ENCODE measurements at places on chromosomes 12 and 14.
A peak's percentile ranks its signal among the peaks of the same experiment; 100 is the strongest.

DNA sequence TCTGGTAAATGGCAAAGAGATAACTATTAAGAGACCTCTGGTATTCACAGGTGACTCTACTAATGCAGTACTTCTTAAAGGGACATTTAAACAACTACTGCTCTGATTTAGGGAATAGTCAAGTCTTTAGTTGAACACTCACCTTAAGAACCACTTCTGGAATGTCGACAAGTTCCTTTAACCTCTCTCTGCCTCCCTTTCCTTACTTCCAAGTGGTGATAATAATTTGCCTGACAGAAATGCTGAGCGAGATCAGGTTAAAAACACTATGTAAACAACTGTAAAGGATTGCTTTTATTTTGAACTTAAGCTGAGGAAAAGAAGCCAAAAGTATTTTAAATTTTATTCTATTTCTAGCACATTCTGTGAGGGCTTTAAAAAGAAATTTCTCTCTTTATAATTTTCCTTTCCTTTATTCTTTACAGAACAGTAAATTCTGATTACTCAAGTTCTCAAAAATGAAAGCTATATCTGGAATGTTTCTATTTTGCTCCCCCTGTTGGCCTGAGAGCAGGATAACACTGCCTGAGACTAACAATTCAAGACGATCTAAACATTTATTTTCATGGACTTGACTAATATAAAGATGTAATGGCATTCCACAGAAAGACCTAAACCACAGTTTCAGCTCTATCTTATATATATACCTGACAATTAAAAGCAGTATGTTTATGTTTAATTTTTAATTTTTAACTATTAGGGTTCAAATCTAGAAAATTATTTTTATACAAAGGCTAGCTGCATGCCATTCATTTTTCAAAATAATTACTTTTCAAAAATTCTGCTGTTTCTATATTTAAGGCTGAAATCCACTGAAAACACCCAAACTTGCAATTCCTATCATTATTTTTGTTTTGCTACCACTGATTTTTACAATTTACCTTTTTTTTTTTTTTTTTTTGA, 29.2 kb downstream of the ZCCHC8 start:
- peak; percentile 38 for DNase-seq

GRCh38 chr12:117494833-117495655, 133.6 kb upstream of the NOS1 start:
- no peak for DNase-seq

DNA sequence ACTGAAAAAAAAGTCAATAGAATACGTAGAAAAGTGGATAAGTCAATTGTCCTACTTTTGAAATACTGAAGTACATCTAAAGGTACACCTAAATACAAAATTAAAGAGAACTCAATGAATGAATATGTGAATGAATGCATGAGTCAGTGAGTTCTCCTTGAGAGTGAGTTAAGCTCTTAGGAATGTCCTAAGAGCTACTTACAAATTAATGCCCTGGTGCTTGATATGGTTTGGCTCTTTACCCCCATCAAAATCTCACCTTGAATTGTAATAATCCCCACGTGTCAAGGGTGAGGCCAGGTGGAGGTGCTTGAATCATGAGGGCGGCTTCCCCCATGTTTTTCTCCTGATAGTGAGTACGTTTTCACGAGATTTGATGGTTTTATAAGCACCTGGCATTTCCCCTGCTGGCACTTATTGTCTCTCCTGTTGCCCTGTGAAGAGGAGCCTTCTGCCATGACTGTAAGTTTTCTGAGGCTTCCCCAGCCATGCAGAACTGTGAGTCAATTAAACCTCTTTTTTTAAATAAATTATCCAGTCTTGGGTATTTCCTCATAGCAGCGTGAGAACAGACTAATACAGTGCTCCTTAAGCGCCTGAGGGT, 192.2 kb upstream of the ARHGAP5 start:
- DNase-seq = no peak

DNA sequence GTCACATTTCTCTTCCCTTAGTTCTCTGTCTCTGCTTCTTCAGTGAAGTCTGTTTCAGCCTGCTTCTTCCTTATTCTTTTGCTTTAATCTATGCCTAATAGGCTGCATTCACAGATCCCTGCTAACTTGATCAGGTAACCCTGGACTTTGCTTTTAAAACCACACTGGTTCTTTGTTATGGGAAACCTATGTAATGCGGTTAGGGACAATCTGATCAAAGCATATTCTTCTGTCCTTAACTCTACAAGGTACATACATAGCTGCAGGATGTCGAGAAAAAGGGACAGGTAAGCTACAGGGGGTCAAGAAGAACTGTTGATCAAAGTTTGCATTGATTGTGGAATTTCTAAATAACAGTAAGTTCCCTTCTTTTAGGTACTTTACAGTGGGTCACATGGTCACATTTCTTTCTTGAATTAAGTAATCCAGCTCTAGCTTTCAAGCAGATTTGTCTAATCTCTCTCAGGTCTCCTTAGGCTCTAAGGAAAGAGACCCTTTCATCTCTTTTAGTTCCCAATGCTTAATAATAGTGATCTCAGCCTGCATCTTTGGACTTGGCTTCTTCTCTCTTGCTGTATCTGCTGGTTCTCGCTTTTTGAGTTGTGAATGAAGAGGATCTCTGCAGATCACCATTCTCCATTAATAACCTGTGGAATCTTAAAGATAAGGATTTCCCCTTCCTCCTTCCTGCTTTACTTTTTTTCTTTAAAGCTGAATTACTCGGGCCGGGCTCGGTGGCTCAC, 3.8 kb downstream of the COPZ1 start:
- DNase-seq = no peak

GRCh38 chr12:82470906-82471512, 112.7 kb downstream of the METTL25 start:
- DNase-seq = no peak

GRCh38 chr12:100793182-100793581, 1.4 kb upstream of the ANO4 start:
- no peak for DNase-seq

DNA sequence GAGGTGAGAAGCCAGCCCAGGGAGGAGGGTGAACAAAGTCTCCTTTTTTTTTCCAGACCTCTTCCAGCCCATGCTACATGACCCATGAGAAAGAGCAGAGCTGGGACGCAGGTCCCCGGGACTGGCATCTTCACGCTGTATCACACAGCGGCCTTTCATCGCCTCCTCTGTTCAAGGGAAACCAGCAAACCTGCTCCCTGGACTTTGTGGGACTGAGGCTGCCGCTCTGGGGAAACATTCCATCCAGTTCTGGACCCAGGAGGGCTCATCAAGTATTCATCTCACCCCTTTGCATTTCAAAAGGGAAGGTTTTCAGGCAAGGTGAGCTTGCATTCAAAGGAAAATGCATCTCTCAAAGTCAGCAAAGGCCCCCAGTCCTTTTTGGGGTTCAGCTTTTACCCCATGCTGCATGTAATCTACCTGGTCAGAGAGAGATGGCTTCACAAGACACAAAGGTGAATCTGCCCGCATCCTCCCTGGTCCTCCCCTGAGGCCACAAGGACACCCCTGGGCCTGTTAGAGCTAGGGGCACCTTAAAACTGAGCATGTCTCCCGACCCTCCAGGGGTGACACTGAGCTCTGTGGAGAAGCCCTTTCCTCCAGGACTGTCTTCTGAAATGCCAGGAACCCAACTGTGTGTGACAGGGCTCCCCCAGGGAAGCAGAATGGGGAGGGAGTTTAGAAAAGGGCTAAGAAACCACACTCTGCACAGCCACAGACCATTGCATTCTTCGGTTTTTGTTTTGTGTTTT, 21.2 kb upstream of the MEG3 start:
- no peak for DNase-seq

GRCh38 chr12:6201213-6201608, 1.0 kb downstream of the CD9 start:
- DNase-seq = no peak

DNA sequence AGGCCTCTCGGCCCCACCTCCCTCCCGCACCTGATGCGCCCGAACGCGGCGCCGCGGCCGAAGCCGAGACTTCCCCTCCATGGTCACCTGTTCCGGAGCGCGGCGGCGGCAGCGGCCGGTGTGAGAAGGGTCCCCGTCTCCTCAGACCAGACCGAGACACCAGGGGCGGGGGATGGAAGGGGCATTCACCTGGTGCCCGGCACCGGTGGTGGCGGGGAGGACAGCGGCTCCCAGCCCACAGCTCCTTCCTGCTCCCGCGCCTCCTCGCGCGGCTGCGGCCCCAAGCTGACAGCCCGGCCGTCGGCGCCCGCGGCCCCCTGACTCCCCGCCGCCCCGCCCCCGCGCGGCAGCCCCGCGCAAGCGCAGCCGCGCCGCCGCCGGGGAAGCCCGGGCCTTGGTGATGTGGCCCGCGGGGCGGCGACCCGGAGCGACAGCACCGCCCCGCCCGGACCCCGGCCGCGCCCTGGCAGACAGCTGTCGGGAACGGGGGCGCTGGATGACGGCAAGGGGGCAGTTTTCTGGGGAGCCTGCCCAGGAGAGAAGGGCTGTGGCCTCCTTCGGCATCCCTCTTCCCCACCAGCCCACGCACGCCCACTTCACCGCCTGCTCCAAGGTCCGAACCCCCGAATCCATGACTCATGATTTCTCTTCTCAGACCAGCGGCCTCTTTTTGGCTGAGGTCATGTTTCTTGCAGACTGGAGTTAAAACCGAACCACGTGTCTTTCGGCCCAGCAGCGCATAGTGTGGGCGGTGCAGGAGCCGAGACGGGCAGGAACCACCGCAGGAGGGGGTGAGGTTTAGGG, at the start of gene SLC41A2:
TSS of gene SLC41A2 (minus strand) at position 290 of the 804 bp plus-strand sequence. CDS start 29,763 bp downstream, outside the sequence.
- peak; percentile 68 for DNase-seq

DNA sequence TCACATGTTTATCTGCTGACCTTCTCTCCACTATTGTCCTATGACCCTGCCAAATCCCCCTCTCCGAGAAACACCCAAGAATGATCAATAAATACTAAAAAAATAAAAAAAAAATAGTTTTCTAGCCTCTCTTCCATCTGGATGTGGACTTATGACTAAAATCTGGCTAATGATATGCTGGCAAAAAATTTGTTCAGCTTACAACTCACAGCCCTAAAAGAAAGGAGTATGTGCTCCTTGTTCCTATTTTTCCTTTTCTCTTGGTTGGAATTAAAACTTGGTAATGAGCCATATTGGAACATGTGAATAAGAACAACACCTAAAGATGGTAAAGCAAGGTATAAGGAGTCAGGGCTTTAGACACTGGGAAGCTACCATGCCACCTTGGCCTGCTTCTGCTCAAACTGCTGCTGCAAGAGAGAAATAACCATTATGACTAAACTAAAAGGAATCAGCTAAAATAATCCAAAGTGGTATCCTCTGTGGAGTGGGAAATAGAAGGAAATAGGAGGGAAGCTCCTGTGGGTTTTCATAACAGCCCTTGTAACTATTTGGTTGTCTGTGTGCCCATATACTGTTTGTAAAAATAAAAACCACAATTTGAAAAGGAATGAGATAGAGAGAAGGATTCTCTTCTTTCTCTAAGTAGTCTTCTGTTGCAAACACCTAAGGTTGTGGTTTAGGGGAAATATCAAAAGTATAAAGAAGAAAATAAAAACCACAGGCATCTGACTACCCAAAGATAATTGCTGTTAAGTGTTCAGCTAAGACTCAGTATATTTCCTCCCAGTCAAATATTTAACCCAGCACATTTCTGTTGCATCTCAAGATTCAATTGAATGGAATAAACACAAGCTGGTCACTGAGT, 53.8 kb downstream of the SDR9C7 start:
- no peak for DNase-seq

DNA sequence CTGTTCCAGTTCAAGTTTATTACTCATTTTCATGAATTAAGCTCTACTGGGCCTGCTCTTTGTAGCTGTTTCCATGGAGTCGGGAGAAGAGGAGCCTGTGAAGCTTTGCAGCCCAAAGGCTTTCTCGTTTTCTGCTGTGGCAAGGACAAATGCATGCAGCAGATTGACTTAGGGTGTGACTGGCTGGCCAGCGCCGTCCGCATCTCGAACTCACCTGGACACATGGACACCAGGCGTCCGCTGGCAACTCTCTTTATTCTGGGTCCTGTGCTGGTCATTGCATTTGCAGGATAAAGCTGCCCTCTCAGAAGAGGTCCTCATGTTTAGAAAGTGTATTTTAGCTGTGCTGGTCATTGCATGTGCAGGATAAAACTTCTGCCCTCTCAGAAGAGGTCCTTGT, 350.4 kb downstream of the TMEM121 start:
- DNase-seq = no peak

DNA sequence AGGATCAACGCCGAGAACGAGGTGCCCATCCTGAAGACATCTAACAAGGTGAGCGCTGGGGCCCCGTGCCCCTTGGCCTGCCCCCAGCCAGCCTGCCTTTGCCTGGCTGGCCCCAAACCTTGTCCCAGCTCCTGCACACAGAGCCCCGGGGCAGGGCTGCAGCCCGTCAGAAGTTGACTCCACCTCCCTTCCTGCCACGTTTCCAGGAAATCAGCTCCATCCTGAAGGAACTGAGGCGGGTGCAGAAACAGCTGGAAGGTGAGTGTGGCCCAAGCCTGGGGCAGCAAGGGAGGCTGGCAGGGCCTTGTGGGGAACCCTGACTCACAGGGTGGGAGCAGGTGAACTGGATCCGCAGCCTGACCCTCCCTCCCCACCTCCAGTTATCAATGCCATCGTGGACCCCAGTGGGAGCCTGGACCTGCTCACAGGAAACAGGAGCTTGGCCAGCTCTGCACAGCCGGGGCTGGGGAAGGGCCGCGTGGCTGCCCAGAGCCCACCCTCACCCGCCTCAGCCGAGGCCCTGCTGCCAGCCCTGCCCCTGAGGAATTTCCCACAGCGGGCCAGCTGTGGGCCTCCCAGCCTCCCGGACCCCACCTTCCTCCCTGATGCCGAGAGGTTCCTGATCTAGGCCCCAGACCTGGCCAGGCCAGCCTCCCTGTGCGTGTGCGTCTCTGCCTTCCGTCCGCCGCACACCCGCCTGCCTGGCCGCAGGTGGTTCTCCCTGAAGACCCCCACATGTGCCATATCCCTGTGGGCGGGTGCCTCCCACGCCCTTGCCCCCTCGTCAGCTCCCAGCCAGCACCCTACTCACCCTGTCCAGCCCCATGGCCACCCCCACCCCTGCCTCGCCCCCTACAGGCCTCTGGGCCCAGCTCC, 29.5 kb downstream of the CEP170B start:
- DNase-seq = no peak

GRCh38 chr14:85607651-85608081, 77.7 kb downstream of the FLRT2 start:
- no peak for DNase-seq

- DNase-seq = no peak
Measured at GRCh38 chr14:22426711-22427110, 162.3 kb downstream of the DAD1 start.

DNA sequence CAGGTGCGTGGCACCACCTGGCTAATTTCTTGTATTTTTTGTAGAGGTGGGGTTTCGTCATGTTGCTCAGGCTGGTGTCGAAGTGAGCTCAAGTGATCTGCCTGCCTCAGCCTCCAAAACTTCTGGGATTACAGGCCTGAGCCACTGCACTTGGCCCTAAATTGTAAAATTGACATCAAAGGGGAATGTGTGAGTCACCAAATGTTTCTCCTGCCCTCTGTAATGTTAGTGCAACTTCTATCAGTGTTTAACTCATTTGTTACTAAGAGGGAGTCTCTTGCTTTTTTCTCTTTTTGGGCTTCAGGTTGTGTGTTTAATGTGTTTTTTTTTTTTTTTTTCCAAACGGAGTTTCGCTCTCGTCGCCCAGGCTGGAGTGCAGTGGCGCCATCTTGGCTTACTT, 2.3 kb downstream of the TULP3 start:
- no peak for DNase-seq

GRCh38 chr14:23093991-23094665, 808 bp downstream of the ACIN1 start:
- no peak for DNase-seq

- no peak for DNase-seq
Measured at GRCh38 chr12:99985631-99986030, 895 bp upstream of the ANKS1B start.

- no peak for DNase-seq
Measured at GRCh38 chr14:83173687-83174086, 1640.0 kb upstream of the SEL1L start.

Measured in putamen (tissue), 1 donor.